NCI-H524 (cell line): ENCODE measurements at places on chromosomes 1 and 21.

DNA sequence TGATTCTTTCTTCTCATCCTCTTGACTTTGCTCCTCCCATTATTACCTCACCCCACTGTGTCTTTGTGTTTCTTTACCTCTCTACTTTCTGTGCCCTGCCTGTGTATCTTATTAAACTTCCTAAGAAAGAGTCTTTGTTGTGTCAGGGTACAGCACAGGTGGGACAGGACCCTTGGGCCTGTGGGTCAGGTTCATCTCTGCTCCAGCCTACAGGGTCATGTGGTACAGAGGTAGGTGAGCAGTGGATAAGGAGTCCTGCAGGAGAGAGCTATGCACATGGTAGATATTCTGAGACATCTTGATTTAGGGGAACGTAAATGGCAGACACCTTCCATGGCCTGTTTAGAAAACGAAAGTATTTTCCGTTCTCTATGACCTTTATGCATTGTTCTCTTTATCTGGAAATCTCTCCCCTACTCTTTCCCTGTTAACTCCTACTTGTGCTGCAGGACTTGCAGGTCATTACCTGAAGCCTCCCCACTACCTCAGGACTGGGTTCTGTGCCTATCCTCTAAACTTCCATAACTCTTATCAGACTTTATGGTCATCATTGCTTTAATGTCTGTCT lies 9.9 kb downstream of the GIPC2 start:
- no peak for DNase-seq

GRCh38 chr21:35150562-35151226 lies 101.6 kb upstream of the RUNX1 start:
- no peak for DNase-seq

- DNase-seq = no peak
These were observed 36.5 kb downstream of the MCOLN2 start for GRCh38 chr1:84960371-84960770.

GRCh38 chr1:193726722-193727121 lies 540.3 kb upstream of the B3GALT2 start:
- no peak for DNase-seq

GRCh38 chr1:6783221-6783620 lies 2.0 kb upstream of the CAMTA1 start:
- no peak for DNase-seq

GRCh38 chr1:66788231-66788939 lies 12.7 kb downstream of the INSL5 start:
- DNase-seq = no peak

DNA sequence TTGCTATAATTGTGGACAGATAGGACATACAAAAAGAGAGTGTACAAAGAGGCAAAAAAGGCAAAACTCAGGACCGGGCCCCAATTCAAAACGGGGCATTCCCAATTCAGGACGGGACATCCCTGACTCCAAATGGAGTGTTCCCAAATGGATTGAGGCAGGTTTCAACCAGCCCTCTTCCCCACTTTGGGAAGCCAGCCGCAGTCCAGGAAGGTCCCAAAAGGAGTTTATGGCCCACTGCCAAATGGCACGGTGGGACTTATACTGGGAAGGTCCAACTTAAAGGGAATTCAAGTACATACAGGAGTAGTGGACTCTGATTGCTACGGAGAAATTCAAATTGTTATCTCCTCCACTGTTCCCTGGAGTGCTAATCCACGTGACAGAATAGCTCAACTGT lies 3.5 kb upstream of the ZNF669 start:
- no peak for DNase-seq

- DNase-seq = no peak
These were observed 710.0 kb upstream of the PTBP2 start for GRCh38 chr1:96011606-96012005.

GRCh38 chr1:154856049-154856448 lies 14.0 kb downstream of the KCNN3 start:
- DNase-seq = peak; percentile 98

DNA sequence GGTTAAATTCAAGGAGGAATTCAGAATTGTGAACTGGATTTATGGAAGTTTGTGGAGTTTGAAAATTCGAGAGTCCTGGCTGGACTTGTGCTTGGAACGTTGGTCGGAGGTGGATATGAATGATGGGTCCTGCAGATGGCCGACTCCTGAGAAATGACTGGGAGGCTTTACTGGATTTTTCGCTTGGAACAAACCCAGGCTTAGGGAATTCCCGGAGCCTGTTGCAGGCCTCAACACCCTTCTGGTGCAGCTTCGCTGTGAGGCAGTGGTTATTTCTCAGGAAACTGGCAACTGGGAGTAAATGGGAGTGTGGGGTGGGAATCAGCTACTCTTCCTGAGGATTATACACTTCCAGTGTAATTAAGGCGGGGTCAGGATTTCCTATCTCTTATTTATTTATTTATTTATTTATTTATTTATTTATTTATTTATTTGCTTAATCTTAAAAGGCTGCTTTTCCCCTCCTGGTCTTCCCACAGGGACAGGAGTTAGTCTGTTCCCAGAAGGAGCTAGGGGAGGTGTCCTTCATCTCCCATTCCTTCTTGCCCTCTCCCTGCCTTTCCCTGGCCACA lies 21.1 kb downstream of the MAPKAPK2 start:
- DNase-seq = no peak

DNA sequence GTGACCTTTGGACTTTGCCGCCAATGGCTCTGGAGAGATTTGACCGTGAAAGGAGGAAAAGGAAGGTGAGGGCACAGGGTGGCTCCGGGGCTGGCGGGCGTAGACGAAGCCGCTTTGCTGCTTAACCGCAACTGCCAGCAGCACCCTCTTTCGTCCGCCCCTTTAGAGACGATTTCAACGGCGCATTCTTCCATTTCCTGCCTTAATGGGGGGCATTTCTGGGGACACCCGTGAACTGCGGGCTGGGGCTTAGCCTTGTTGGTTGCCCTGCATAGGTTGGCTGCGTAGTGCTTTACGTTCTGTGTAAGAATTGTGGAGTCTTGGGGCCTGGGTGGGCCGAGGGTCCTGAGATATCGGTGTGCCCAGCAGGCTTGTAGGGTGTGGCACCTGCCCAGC lies 6.7 kb upstream of the NPHP4 start:
- DNase-seq = no peak

DNA sequence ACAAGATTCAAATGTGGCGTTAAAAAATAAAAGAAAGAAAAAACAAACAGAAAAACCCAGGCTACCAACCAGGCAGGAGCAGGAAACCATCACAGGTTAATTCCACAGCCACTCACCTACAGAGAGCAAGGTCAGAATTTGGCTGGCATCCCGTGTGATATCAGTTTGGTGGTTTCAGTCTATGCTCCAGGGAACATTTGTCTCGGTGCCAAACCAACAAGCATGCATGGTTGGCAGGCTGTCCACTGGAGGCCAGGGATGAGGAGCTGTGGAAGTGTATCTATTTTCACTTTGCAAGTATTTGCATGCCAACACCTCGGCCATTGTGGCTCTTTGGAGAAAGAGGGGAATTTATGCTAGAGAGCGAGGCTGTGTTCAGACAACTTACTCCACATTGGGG lies 53.1 kb upstream of the PROX1 start:
- no peak for DNase-seq

DNA sequence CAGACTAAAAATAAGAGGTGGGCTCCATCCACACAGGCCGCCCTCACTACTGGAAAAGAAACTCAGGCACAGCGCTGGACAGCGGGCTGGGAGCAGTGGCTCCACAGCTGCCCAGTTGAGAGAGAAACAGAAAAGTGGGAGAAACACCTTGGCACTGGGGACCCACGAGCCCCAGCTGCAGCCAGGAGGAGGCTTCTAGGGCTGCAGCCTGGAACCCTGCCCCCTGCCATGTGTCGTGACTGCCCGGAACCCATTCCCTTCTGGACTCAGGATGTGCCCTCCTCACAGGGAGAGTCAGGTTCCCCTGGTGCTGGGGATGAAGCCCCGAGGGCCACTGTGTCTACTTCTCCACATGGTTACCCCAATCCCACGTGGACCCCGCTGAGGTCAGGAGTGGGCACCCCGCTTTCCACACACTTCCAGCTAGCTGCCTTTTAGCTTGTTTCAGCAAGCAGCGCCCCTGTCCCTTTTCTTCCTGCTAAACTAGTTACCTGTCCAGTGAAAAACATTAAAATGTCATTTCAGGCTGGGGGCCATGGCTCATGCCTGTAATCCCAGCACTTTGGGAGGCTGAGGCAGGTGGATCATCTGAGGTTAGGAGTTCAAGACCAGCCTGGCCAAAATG lies 35.9 kb downstream of the PARP1 start:
- DNase-seq = no peak

GRCh38 chr1:9689011-9689706 lies 37.6 kb downstream of the PIK3CD start:
- peak; percentile 43 for DNase-seq

- no peak for DNase-seq
These were observed 234.7 kb downstream of the TTLL7 start for GRCh38 chr1:83764209-83764608.

DNA sequence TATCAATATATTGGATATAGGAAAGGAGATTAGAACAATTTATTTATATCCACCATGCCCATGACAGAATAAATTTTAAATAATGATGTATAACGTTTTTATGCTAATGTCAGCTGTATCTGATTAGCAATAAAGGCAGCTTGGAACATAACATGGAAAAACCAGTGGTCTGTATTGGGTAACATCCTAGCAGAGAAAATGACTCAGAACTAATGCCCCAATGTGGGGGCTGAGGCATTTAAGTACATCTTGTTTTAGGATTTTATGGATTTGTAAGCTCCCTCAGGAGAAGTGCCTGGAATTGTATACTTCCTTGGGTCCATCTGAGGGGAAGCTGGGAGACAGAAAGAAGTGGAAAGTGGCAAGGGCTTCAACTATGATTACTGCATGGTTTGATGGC lies 82.3 kb downstream of the HMCN1 start:
- DNase-seq = no peak

DNA sequence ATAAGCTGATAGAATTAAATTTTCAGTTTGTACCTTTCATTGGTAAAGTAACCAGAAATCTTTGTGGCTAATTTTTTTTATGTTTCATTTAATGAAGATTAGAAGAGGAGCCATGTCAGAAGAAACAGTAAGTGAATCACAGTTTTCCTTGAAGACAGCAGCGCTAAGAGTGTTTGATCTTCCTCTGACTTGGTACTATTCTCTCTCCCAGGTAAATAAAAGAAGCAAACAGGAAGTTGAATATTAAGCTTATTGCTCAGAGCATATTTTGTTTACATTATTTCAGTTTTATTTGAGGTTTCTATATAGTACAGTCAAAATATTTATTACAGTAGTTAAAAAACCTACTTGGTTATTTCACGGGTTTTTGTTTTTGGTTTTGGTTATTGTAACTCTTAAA lies 3.7 kb downstream of the MIGA1 start:
- no peak for DNase-seq

- no peak for DNase-seq
These were observed 7.6 kb upstream of the SLC19A1 start for GRCh38 chr21:45549626-45550463.

- no peak for DNase-seq
These were observed 130.2 kb downstream of the IFI44 start for GRCh38 chr1:78779831-78780230.

- no peak for DNase-seq
These were observed 9.7 kb upstream of the NPPB start for GRCh38 chr1:11868331-11868980.
